Left lobe of liver (tissue), 2 donors: ENCODE measurements at places on chromosomes 12 and 14. TPM values are rescaled to one million over a fixed set of nuclear protein-coding genes. Genes with fewer than 3 reads are reported as not detected.

Gene TMEM229B
- total RNA-seq = 0.93 TPM

Gene TSHR
- total RNA-seq = 0.15 TPM

- no peak for DNase-seq
Observed at GRCh38 chr14:38073641-38074040, 134.1 kb upstream of the SSTR1 start.

DNA sequence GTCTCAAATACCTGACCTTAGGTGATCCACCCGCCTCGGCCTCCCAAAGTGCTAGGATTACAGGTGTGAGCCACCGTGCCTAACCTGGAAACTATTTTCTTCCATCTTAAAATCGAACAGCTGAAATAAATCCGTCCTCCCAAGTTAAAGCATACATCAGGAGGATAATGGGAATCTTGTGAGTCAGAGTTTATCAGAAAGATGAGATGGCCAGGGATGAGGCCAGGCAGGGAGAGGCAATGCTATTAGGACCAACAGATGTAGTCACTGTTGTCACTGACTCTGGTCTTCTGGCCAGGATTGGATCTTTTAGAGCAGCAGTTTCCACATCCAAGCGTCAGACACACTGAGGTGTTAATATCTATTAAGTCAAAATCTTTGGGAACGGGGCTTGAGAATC is 61.7 kb upstream of the USP44 start:
- DNase-seq = no peak

DNA sequence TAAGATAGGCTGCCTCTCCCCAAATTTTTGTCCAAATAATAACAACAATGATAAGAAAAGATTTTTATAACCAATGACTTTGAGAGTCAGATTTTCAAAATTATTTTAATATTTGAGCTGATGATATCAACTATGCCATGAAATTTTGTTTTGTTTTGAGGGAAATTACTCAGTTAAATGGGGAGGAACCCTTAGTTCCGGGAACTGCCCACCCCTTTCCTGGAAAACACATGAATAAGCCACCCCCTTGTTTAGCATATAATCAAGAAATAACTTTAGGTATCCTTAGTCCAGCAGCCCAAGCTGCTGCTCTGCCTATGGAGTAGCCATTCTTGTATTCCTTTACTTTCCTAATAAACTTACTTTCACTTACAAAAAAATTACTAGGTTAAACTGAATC is 61.4 kb downstream of the HMGA2 start:
- DNase-seq = no peak

GRCh38 chr14:24459331-24459730 is 16.8 kb upstream of the SDR39U1 start:
- DNase-seq = no peak

GRCh38 chr14:63398952-63399351 is 80.2 kb upstream of the GPHB5 start:
- DNase-seq = no peak

DNA sequence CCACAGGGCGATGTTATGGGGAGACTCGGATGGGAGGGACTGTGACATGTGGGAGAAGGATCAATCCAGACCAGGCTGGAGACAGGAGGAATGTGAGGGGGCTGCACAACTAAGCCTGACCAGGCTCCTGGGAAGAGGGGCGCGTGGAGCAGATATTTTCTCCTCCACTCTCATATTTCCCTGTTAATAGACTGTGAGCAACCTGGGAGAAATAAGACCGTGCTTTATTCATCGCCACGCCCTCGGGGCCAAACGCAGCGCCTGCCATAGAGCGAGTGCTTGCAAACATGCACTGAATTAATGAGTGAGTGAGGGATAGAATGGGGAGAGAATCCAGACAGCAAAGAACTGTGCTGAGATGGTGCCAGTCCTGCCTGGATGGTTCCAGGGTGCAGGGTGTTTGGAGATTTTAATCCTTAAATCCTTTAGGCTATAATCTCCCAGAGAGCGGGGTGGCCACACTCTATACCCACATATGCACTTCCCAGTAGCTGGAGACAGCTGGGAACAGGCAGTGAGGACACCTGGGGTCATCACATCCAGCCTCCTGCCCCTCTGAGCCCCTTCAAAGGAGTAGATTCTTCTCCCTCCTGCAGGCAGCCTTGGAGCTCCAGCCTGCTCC is 13.6 kb upstream of the FAIM2 start:
- no peak for DNase-seq

Gene KCNC2
- 0.08 TPM for total RNA-seq

Gene FAM222A
- total RNA-seq = 1.8 TPM

Gene TSPAN8
- 12.0 TPM for total RNA-seq

Gene CISTR
- total RNA-seq = not detected

Gene NUMB
- total RNA-seq = 41.9 TPM

- no peak for DNase-seq
Observed at GRCh38 chr12:91704446-91704845, 441.2 kb downstream of the BTG1 start.

Gene DEGS2
- total RNA-seq = 0.93 TPM

DNA sequence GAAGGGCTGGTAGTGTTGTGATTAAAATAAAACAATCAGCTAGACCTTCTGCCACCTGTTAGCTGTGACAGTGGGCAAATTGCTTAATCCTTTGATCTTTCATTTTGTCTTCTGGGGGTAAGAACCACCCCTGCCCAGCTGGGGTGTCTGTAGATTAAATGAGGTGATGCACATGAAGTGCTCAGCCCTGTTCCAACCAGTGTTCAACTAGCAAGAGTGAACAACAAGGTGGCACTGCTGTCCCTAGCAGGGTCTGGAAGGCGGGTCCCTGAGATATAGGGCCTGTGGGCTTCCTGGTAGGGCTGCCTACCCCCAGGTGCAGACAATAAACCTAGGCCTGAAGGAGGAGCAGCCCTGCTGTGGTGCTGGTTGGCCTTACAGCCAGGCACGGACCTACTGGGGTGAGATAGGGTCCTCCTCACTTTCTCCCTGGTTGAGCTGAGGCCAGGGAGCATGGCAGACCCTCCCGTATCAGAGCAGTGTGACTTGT is 60.6 kb downstream of the ARL6IP4 start:
- DNase-seq = no peak

GRCh38 chr12:51714666-51715065 is 123.6 kb downstream of the SCN8A start:
- DNase-seq = no peak

GRCh38 chr12:9107542-9107873 is 8.2 kb downstream of the A2M start:
- DNase-seq = no peak

Gene KLRD1
- 0.53 TPM for total RNA-seq

GRCh38 chr14:101460986-101461750 is 100.1 kb upstream of the DIO3 start:
- DNase-seq = no peak

- no peak for DNase-seq
Observed at GRCh38 chr12:68482660-68483059, 128.0 kb upstream of the RAP1B start.
